ENCODE measurements at places on chromosomes 3 and 15.

- DNase-seq, result no peak
Measured at GRCh38 chr3:54273791-54274190, 151.4 kb downstream of the CACNA2D3 start.

- DNase-seq, result no peak
Measured at GRCh38 chr3:177599326-177599725, 402.0 kb upstream of the TBL1XR1 start.

- no peak for DNase-seq
Measured at GRCh38 chr3:151880416-151880690, 6.9 kb downstream of the SUCNR1 start.

GRCh38 chr3:56471771-56472170 lies 3.5 kb upstream of the ERC2 start:
- no peak for DNase-seq

DNA sequence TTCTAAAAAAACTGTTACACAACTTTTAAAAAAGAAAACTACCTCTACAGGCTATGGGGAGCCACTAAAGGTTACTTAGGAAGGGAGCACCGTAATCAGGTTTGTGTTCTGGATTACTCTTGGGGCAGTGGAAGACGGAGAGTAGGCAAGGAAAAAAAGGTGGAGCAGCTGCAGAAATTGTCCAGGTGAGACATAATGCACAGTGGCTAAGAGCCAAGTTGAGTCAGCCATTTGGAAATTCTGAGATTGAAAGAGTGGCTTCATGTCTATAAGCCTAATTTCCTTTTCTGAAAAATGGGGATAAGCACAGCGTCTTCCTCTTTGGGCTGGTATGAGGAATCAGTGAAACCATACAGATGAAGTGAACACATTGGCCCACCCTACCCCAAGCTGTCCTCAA lies 195.2 kb downstream of the CADPS start:
- no peak for DNase-seq

GRCh38 chr3:126100269-126100633 lies 16.3 kb upstream of the SLC41A3 start:
- DNase-seq, result no peak

- DNase-seq, result no peak
Measured at GRCh38 chr3:53612508-53612907, 118.1 kb downstream of the CACNA1D start.

Data from GM12865 (cell line).